Nucleus accumbens (tissue), 56 donors: ENCODE measurements at places on chromosomes 12 and 14.

GRCh38 chr12:90984114-90984513, 20.7 kb downstream of the EPYC start:
- no peak for DNase-seq

- no peak for DNase-seq
Measured at GRCh38 chr14:85280074-85280473, 249.9 kb upstream of the FLRT2 start.

DNA sequence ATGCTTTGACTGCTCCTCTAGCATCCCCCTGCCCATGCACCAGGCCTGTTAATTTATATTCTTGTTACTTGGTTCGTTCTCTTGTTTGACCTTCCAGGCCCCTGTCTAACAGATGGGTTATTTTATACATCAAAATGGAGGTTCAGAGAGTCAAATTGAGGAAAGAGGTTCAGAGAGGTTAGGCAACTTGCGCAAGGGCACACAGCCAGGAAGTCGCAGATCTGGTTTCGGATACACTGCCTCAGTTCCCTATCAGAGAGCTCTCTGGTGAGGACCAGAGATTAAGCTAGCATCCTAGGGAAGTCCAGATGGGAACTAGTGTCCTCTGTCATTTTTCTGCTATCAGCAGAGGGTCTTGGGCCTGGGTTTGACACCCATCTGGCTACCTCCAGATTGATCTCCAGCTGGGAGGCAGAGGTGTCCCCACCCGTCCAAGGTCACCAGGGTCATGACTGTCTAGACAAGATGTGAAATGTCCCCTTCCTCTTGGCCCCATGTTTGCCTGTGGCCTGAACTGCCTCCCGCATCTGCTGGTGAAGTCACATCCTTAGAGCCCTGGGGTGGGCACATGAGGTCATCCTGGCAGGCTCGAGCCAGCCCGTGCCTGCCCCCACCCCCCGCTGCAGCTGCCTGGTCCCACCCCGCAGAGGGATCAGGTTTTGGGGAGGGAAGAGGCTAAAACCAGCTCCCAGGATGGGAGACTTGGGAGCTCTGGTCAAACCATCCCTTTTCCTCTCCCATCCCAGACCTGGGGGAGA, 84.3 kb upstream of the NCOR2 start:
- DNase-seq = no peak

GRCh38 chr14:24909523-24910302, 140.2 kb downstream of the STXBP6 start:
- DNase-seq = no peak

DNA sequence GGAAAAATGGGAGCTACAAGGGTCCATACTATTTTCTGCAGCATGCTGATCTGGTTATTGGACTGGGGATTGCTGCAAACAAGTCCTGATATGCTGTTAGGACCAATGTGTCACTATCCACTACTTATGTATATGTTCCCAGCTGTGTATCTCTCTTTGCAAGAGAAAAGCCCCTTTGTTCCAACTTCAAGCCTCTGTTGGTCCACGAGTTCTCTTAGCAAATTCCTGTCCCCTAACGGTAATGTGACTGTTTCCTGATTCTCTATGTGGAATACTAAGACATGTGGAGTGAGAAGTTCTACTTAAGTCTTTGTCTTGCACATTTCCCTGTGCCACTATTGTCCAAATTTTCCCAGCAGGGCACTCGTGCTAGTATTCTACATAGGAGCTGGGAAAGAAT, 557.7 kb downstream of the FSCB start:
- DNase-seq = no peak

DNA sequence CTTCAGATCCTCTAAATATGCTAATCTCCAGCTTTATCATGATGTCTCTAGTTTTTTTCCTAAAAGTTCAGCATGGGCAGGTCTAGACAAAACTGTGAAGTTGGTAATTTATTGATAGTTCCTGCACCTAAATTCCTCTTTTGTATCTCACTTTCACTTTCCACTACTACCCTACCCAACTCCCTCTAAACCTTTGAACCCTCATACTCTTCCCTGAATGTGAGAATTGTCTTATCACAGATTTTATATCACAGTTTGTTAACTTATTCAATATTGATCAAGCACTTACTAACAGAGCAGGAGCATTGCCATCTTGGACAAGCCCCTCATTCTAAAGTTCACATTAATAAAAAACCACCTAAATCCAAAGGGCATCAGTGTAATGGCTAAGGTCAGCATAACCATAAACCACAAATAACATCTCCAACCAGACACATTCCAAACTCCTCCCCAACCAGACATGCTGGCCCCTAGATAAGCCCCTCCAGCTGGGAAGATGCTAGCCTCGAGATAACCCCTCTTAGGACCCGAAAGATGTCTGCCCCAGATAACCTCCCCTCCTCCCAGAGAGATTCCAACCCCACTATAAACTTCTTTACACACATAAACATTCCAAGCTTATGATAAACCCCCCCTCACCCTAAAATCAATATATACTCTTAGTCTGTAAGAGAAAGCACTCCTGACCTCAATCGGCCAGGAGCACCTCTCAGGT, 78.7 kb downstream of the FSCB start:
- no peak for DNase-seq

DNA sequence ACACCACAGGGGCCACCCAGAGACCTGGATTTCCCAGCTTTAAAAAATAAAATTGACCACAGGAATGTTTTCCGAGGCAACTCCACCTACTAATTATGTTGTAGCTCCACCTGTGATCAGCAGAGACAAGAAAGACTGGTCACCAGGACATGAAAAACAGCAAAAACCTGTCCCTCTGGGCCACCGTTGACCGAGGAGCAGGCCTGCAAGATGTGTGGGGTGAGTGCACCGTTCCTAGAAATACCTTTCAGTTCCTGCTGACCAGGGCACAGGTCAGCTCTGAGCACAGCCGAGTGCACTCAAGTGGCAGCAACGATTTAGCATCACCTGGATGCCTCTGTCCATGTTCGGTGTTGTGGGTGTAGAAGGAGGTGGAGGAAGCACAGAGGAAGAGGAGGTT, 16.9 kb downstream of the FZD10 start:
- DNase-seq = no peak

- no peak for DNase-seq
Measured at GRCh38 chr12:62191491-62192179, 68.6 kb upstream of the USP15 start.

- DNase-seq = no peak
Measured at GRCh38 chr14:94016446-94016976, 9.6 kb upstream of the OTUB2 start.

- no peak for DNase-seq
Measured at GRCh38 chr12:96501133-96501761, 11.9 kb downstream of the CFAP54 start.

DNA sequence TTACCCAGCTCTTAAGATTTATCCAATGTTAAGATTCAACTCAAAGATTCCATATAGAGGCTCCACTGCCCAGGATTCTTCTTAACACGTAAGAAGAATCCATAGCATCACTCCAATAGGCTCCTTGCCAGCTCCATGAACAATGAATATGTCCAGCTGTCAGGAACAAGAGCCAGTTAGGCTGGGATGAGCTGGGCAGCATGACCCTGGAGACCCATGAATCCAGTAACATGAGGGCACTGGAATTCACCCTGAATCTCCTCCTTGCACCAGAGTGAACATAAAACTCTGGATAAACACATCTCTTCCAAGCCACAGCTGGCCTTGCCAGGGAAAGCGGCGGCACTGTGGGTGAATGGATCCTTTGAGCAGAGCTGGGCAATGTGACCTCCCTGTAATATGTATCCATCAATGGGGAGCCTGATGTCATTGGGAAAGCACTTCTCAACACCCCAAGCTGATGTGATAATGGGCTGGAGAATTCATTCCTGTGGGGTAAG, 24.4 kb upstream of the TC2N start:
- peak; percentile 73 for DNase-seq

- DNase-seq = no peak
Measured at GRCh38 chr12:22810036-22810435, 185.1 kb downstream of the ETNK1 start.

- no peak for DNase-seq
Measured at GRCh38 chr12:48994224-48995085, 4.7 kb downstream of the DDN start.

DNA sequence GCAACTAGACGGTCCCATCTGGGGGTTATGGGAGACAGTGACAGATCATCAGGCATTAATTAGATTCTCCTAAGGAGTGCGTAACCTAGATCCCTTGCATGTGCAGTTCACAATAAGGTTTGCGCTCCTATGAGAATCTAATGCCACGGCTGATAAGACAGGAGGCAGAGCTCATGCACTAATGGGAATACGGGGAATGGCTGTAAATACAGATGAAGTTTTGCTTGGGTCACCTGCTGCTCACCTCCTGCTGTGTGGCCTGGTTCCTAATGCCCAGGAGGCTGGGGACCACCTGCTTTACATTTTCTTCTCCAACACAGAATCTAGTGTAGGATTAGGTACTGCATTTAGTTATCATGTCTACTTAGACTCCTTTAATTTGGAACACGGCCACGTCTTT, 49.7 kb upstream of the SAV1 start:
- DNase-seq = no peak
